ENCODE measurements at places on chromosomes 3 and 15.
A peak's percentile ranks its signal among the peaks of the same experiment; 100 is the strongest.

GRCh38 chr3:48896936-48897335 lies 1.7 kb downstream of the SLC25A20 start:
- no peak for DNase-seq

DNA sequence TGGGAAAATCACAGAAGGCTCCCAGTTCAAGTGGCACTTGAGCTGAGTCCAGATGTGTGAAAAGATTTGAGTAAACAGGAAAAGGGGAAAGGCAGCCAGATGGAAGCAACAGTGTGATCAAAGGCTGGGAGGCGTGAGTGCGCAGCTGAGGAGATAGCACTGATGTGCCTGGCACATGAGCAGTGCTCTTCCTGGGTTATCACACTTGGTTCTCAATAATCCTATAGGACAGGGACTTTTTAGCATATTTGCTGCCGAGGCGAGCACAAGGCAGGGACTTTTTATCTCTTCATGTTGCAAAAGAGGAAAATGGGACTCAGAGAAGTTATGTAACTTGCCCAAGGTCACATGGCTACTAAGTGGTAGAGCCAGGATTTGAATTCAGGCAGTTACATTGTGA lies 39.6 kb downstream of the CORO2B start:
- no peak for DNase-seq

DNA sequence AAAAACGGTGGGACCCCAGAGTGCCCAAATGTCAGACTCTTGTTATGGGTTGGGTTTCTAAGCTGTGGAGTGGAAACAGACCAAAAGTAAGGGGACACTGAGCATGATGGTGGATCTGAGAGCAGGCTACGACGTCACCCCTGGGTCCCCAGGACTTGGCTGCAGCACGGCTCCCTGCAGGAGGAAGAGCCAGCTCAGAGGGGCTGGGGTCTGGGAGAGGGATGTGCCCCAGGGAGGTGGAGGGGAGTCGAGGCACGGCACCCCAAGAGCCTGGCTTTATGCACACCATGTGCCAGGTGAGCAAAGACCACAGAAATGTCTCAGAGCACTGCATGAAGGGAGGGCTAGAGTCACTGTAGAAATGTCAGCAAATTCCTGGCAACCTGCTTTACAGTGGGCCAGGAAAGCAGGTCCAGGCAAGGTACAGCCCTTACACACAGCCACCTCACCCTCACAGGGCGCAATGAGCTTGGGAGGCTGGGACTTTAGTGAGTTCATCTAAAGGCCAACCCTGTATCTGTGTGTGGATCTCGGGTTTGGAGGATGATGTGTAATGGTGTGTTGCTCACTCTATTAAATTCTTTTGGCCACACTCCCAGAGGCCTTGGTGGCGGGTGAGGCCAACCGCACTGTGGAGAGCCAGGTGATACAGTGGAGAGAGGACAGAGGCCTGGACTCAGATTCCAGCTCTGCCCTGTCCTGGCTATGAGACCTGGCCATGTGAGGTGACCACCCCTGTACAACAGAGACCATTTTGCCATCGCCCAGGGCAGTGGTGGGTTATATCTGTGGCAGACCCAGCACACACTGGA lies 14.1 kb downstream of the CTSH start:
- no peak for DNase-seq

DNA sequence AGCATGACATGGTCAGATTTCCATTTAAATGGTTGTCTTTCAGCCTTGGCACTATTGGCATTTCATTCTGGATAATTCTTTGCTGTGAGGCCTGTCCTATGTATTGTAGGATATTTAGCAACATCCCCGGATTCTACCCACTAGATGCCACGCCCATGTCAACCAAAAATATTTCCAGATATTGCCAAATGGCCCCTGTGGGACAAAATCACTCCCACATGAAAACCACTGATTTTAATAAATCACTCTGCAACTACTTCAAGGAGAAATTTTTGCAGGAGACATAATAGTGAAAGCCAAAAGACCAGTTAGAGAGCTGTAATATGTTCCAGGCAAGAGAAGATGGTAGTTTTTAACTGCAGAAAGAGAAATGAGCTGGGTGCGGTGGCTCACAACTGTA lies 55.9 kb upstream of the RARB start:
- DNase-seq = no peak

GRCh38 chr15:83324799-83325198 lies 40.3 kb upstream of the BNC1 start:
- no peak for DNase-seq

DNA sequence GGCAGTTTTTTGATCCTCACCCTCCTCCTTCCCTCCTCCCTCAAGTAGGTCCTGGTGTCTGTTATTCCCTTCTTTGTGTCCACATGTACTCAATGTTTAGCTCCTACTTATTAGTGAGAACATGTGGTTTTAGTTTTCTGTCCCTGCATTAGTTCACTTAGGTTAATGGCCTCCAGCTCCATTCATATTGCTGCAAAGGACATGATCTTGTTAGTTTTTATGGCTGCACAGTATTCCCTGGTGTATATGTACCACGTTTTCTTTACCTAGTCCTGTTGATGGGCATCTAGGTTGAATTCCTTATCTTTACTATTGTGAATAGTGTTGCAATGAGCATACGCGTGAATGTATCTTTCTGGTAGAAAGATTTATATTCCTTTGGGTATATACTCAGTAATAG lies 61.7 kb upstream of the FGF7 start:
- no peak for DNase-seq

- peak; percentile 69 for DNase-seq
Observed at GRCh38 chr3:32569540-32570420, 878 bp downstream of the DYNC1LI1 start.

DNA sequence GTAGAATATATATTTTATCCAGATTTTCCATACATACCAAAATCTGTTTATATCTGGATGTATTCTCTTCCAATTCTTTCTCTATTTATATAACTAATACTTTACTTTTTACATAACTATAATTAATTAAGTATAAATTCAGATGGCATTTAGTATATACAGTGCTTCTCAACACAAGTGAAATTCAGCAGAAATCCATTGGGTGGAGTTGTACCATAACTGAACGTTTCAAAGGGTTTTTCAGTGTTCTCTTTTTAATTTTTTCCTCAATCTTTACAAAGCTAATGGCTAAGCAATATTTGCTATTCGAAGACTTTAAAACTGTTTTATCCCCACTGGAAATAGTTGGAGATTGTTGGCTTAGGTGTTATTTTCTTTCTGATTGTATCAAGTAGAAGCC lies 13.9 kb upstream of the ZBBX start:
- no peak for DNase-seq

Data from stimulated activated CD8-positive, alpha-beta memory T cell treated with anti-CD3 and anti-CD28 coated beads, Interleukin-4, amount 100 ng/mL, for 48 hours (primary cell).